IPS DF 6.9 (cell line): ENCODE measurements at places on chromosomes 1 and 21.

- DNase-seq: no peak
These were observed 73.6 kb upstream of the NBPF3 start for GRCh38 chr1:21366288-21366687.

- no peak for DNase-seq
These were observed 11.1 kb downstream of the CHD5 start for GRCh38 chr1:6168947-6169586.

- no peak for DNase-seq
These were observed 23.8 kb upstream of the DIPK1A start for GRCh38 chr1:92985101-92985500.

DNA sequence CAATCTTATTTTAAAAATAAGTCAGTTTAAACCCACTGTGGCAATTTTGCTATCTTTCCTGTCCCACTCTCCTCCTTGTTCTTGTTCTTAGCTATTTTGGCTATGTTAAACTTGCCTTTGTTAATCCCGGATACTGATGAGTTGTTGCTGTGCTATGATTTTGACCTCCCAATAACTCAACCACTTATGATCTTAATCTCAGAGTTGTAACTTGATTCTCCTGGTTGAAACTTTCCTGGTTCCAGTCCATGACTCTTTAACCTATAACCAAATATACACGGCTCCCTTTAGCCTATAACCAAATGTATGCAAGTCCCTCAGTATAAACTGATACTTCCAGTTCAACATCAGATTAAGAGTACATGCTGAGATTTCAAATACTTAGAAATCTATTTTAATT, 15.6 kb upstream of the ACADM start:
- DNase-seq: no peak

DNA sequence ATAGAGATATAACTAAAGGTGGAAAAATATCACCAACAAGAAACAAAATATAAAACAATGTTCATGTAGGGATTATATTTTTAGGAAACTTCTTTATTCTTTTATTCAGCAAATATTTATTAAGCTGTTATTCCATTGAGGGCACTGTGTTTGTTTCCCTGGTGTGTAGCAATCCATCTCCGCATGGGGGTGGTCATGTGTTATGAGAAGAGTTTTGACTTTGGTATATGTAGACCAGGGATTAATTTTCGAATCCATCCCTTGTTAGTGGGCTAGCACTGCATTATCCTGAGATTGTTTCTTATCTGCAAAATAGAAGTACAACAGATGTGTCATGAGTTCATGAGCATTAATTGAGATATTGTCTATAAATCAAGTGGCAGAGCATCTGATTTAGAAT, 190.2 kb upstream of the LRRC7 start:
- no peak for DNase-seq

GRCh38 chr1:236733653-236734052, 47.4 kb downstream of the ACTN2 start:
- no peak for DNase-seq

DNA sequence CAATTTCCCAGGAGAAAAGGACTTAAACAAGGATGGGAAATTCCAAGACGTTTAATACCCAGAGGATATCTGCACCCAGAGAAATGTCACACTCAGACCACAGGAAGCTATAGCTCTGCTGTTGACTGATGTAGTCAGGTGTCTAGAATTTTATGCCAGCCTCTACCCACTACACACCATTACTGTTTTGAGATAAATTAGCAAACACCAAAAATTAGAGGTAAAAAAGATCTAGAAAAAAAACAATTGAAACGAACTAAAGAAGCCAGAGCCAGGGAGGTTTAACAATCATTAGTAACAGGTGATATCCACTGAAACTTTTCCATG, 519.9 kb downstream of the SMYD3 start:
- no peak for DNase-seq

GRCh38 chr1:117779364-117779763, 150.1 kb downstream of the GDAP2 start:
- no peak for DNase-seq

GRCh38 chr1:55927702-55928290, 651.6 kb downstream of the PLPP3 start:
- no peak for DNase-seq

GRCh38 chr1:91454136-91454535, 46.5 kb upstream of the CDC7 start:
- DNase-seq: no peak

- no peak for DNase-seq
These were observed 90.1 kb downstream of the ZNF648 start for GRCh38 chr1:181971424-181971823.

- no peak for DNase-seq
These were observed 12.5 kb downstream of the QSOX1 start for GRCh38 chr1:180167021-180167701.

DNA sequence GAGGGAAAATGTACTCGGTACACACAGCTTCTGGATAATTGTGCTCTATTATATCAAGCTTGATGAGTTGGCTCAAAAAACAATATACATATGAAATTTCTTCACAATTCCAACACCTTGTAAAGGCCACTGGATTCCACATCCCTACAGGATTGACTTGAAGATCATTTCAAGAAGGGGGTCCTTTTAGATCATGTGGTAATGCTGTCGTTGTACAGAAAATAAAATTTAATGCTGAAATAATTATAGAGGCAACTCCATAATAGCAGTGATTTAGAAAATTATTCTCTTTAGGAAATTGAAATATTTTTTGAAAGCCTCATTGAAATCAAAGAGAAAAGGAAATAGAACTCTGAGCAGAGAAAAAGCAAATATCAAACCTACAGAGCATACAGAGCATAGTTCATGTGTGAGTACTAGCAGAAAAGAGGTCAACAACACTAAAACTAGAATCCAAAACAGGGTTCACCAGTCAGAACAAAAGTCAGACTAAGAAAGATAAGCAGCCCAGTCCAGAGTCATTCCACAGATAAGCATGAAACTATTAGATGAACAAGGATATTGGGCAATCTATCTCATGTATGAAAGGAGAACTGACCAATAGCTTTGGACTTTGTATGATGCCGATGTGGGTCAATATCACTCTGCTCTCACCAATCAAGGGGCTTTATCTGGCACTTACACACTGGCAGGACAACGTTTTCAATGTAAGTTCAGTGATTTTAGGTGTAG, 79.5 kb upstream of the PALMD start:
- DNase-seq: no peak

GRCh38 chr21:33496345-33496744, 4.8 kb upstream of the DNAJC28 start:
- DNase-seq: no peak

- DNase-seq: no peak
These were observed 84.3 kb upstream of the ARHGAP29 start for GRCh38 chr1:94321662-94322061.

DNA sequence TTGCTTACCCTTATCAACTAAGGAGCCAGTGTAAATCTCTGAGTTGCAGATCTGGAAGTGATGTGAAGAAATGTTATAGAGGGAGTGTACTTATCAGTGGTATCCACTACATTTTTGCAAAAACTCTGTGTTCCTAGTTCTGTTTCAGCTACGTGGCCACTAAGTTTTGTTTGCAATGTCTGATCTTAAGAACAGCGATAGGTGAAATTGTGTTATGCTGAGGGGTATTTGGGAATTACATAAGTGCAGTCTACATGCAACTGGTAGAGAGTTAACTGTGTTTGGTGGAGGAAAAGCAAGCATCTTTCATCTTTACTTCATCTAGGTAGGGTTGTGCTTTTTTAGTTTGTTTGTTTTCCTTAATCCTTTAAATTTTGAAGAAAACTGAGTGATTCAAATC, 198.8 kb upstream of the SGIP1 start:
- DNase-seq: no peak
